ENCODE measurements at places on chromosomes 13 and 19. TPM values are rescaled to one million over a fixed set of nuclear protein-coding genes. Genes with fewer than 3 reads are reported as not detected.

The GPC6 gene
- total RNA-seq, result 45.2 TPM

The ZNF529 gene
- 5.4 TPM for total RNA-seq

The C13orf46 gene
- total RNA-seq, result under 0.01 TPM

The CD33 gene
- not detected for total RNA-seq

The ZSWIM9 gene
- 1.8 TPM for total RNA-seq

The ZNF587 gene
- 20.1 TPM for total RNA-seq

The ZNF439 gene
- 9.3 TPM for total RNA-seq

The LIM2 gene
- total RNA-seq, result not detected

The SWSAP1 gene
- total RNA-seq, result 1.2 TPM

The AP1M2 gene
- total RNA-seq, result not detected

The FUT1 gene
- 0.39 TPM for total RNA-seq

The MCEMP1 gene
- total RNA-seq, result not detected

The SRRM5 gene
- total RNA-seq, result not detected

The LMTK3 gene
- 0.26 TPM for total RNA-seq

The MAST1 gene
- total RNA-seq, result 0.88 TPM

The PSG7 gene
- not detected for total RNA-seq

The ERVV-1 gene
- total RNA-seq, result not detected

The LYPD5 gene
- total RNA-seq, result not detected

The CLEC17A gene
- total RNA-seq, result not detected

The ZNF581 gene
- total RNA-seq, result 58.8 TPM

The DAZAP1 gene
- 72.5 TPM for total RNA-seq

The CPT1C gene
- 15.8 TPM for total RNA-seq

The PGLYRP2 gene
- total RNA-seq, result not detected

The PRX gene
- 2.9 TPM for total RNA-seq

The ERICH4 gene
- total RNA-seq, result not detected

The CCNE1 gene
- total RNA-seq, result 8.0 TPM

The CD320 gene
- total RNA-seq, result 82.6 TPM

The WDR88 gene
- total RNA-seq, result not detected

The POLRMT gene
- total RNA-seq, result 35.1 TPM

The POU4F1 gene
- total RNA-seq, result not detected

The FXYD5 gene
- total RNA-seq, result 149 TPM

The BLVRB gene
- 95.0 TPM for total RNA-seq

The MAST3 gene
- total RNA-seq, result 5.9 TPM

The CCDC70 gene
- total RNA-seq, result not detected

The MISP gene
- 3.2 TPM for total RNA-seq

The F10 gene
- total RNA-seq, result 12.8 TPM

The UPK1A gene
- not detected for total RNA-seq

The GALP gene
- not detected for total RNA-seq

The LRRC4B gene
- total RNA-seq, result 1.6 TPM

The SH3GL1 gene
- total RNA-seq, result 89.3 TPM
